ENCODE measurements at places on chromosomes 4 and X.

DNA sequence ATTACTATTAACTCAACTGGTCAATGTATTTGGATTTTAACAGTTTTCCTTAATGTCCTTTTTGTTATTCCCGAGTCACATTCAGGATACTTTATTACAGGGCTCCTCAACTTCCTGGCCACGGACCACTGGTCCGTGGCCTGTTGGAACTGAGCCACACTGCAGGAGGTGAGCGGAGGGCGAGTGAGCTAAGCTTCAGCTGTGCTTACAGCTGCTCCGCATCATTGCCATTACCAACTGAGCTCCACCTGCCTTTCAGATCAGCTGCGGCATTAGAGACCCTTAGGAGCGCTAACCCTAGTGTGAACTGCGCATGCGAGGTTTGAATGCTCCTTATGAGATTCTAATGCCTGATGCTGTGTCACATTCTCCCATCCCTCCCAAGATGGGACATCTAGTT lies 591.7 kb downstream of the CCSER1 start:
- no peak for DNase-seq

- no peak for DNase-seq
Measured at GRCh38 chrX:46759645-46759974, 692 bp upstream of the SLC9A7 start.

- DNase-seq = no peak
Measured at GRCh38 chr4:109395694-109396093, 37.9 kb upstream of the SEC24B start.

GRCh38 chr4:40264497-40264896 lies 67.7 kb downstream of the RHOH start:
- DNase-seq = no peak

All from Ammon's horn (tissue), 1 donor.